ENCODE measurements at places on chromosomes 1 and 21.

- DNase-seq: no peak
Measured at GRCh38 chr1:213989002-213989855, 1.5 kb downstream of the PROX1 start.

- DNase-seq: peak; percentile 13
Measured at GRCh38 chr1:172338295-172338735, 82.2 kb upstream of the C1orf105 start.

- no peak for DNase-seq
Measured at GRCh38 chr1:211902624-211903291, 72.2 kb upstream of the LPGAT1 start.

- no peak for DNase-seq
Measured at GRCh38 chr1:235450433-235450832, 53.8 kb downstream of the B3GALNT2 start.

DNA sequence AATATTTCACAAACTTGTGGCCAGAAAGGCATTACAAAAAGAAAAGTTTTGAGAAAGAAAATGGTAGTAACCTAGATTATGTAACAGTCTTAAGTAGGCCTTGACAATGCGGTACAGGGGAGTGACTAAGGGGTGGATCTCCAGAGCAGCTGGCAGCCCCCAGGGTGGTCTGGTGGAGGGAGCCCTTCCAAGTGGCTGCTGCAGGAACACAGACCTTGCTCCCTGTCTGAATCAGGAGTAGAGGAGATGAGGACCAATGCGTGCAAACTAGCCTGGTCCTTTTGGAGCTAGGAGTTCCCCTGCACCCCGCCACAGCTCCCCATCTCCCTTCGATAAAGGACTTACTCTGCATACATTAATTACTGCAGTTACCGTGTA is 189.0 kb downstream of the NFIA start:
- no peak for DNase-seq

DNA sequence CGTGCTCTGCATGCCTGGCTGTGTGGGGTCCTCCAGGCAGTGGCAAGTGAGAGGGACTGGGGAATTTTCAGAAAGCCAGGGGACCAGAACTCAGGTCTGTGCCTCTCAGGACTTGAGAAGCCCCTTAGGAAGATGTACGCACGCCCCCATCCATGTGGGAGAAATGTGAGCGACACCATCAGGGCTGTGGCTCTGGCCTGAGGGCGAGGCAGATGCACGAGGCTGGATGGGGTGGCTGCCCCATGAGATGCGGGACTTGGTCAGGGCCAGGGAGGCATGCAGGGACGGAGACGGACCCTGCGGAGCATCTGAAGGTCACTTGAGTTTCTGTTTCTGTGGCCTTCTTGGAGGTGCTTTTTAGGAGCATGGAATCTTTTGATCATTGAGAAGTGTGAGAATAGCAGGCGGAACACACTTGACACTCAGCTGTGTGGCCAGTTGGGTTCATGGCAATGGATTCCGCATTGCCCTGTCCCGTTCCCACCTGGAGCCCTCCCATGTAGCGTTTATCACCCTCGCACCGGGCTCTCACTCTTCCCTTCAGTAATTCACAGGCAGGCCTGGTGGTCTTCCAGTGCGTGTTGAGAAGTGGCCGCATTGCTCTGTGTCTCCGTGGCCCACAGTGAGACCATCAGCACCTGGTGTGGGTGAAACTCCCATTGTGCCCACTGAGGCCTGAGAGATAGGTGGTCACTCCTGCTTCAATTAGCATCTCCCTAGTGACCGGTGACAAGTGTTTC is 30.7 kb upstream of the ACTRT2 start:
- no peak for DNase-seq

DNA sequence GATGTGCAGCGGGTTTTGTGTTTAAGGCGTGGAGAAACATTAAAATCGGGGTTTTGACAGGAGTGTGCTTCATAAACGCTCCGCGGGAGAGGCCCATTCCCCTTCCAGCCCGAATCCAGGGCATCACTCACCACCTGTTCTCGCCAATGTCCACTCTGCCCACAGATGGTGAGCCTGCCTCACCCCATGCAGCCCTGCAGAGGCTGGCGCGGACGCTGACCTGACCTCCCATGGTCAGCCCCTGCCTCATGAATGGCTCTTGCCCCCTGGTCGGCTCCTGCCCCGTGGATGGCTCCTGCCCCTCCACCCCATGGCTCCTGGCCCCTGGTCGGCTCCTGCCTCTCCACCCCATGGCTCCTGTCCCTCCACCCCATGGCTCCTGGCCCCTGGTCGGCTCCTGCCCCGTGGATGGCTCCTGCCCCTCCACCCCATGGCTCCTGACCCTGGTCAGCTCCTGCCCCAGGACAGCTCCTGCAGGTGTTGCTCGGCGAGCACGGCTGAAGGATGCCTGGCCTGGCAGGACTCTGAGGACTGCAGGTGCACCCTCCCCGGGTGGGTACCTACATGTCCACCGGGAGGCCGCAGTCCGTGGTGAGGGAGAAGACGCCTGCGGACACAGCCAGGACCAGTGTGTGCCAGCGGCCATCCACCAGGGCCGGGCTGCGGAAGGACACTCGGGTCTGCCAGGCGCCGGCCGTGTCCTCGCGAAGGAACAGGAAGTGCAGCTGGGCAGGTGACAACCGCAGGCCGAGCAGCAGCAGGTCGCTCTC is 6.7 kb downstream of the KRTAP10-1 start:
- DNase-seq: no peak

GRCh38 chr1:205741681-205742080 is 8.3 kb downstream of the NUCKS1 start:
- no peak for DNase-seq

GRCh38 chr21:16322454-16322853 is 592.7 kb downstream of the USP25 start:
- DNase-seq: no peak

DNA sequence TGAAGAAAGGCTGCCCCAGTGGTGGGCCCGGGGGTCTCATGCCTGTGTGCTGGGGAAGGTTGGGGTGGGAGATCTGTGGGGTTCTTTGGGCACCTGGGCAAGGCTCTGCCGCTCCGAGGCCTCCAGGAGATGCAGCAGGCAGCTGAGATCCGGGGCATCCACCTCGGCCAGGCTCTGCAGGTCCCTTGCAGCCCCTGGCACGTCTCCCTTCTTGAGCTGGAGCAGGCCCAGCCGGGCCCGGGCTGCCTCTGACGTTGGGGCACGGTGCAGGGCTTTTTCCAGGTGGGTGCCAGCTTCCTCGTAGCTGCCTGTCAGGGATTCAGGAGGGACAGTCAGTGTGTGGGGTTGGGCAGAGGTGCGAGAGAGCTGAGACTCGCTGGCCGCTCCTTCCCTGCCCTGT is 11.4 kb upstream of the MMEL1 start:
- no peak for DNase-seq

DNA sequence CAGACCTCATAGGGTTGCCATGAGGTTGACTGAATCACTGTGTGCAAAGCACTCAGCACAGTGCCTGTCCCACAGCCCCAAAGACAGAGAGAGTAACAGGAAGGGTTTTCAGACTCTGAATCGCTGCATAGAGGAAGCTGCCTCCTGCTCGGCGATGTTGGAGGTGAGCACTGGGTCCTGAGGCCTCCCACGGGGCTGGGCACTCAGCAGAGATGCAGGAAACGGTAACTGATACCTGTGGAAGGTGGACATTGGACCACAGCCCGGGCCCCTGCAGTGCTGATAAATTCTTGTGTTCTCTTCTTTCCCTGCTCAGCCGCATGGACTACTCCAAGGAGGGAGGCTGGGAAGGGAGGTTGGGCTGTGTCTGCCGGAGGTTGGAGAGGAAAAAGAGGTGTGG is 389.7 kb downstream of the PTPRU start:
- no peak for DNase-seq

GRCh38 chr1:109490934-109491302 is 3.0 kb upstream of the CYB561D1 start:
- no peak for DNase-seq

DNA sequence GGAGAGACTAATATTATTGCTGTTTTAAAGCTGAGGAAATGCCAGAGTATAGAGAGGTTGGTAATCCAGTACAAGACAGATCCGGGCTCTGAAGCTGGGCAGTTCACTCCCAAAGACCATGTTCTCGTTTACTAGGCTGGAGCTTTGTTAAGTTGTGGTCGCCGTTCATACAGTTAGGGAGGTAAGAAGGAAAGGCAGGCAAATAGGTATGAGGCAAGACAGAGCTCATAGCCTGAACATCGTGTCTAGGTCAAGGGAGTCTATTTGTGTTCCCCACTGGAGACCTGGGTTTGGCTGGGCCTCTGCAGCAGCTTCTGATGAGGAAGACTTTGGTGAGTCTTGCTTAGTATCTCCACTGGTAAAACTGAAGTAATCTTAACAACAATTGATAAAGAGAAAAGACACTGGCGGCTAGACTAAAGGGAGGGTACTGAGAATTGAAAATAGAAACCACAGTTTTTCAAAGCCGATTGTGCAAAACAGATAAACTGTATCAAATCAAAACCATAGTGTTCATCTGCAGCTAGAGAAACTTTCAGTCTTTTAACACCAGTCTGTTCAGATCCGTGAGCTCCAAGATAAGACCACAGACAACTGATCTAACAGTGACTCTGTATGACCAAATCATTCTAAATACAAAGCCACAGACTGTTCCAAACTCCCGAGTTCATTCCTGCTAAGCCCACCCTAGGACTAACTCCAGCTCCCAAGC is 217.0 kb upstream of the FAM78B start:
- DNase-seq: no peak

- DNase-seq: no peak
Measured at GRCh38 chr1:167152192-167152876, 58.5 kb downstream of the STYXL2 start.

- peak; percentile 29 for DNase-seq
Measured at GRCh38 chr1:210250998-210251679, 18.5 kb downstream of the SERTAD4 start.

- no peak for DNase-seq
Measured at GRCh38 chr1:206963740-206964139, 6.5 kb downstream of the FCAMR start.

DNA sequence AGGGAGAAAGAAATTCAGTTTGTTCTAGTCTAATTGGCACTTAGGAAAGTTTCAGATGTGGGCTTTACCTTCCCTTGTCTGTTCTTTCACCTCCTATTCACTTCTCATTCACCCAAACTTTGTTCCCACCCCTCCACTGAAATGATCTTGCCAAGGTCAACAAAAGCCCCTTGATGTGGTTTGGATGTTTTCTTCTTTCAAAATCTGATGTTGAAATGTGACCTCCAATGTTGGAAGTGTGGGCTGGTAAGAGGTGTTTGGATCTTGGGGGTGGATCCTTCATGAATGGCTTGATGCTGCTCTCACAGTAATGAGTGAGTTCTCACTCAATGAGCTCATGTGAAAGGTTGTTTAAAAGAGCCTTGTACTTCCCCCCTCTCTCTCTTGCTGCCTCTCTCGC is 379.3 kb downstream of the HHIPL2 start:
- no peak for DNase-seq

GRCh38 chr1:54774820-54775498 is 10.6 kb upstream of the PARS2 start:
- DNase-seq: no peak

DNA sequence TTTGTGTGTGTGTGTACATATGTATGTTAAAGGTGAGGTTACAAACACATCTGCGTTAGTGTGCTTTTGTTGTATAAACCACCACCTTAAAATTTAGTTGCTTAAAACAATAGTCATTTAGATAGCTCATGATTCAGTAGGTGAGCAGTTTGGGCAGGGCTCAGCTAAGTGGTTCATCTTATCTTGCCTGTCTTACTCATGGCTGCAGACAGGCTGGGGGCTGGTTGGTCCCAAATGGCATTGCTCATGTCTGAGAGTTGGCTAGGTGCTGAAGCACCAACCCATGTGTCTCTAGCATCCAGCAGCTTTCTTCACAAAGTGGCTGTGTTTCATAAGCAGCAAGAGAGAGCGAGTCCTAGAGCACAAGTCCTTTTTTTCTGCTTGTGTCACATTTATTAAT is 91.4 kb downstream of the MACF1 start:
- no peak for DNase-seq

DNA sequence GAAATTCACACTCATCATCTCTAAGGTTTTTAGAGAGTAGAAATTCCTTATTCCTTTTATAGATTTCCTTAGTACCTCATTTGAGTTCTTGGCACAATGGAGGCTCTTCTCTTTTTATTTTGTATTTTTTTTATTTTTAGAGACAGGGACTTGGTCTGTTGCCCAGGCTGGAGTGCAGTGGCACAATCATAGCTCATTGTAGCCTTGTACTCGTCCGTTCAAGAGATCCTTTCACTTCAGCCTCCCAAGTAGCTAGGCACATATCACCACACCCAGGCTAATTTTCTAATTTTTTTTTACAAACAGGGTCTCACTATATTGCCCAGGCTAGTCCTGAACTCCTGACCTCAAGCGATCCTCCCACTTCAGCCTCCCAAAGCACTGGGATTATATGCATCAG is 29.6 kb downstream of the RGL1 start:
- no peak for DNase-seq

- no peak for DNase-seq
Measured at GRCh38 chr1:22340873-22341272, 110.8 kb upstream of the ZBTB40 start.

DNA sequence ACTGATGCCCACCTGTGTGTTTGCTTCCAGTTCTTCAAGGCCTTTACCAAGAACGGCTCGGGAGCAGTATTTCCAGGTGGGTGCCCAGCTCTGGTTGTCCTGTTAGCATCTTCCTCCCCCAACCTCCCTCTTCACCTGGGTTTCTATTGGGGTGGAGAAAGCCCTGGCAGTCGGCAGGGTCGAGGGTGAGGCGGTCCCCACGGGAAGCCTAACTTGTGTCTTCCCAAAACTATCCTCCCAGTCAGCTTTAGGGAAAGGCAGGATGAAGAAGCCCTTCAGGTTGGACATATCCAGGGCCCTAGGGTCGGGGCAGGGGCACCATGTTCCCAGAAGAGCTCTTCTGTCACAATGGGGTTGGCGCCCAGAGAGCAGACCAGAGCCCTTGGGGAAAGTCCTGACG is 20.6 kb downstream of the QSOX1 start:
- no peak for DNase-seq

DNA sequence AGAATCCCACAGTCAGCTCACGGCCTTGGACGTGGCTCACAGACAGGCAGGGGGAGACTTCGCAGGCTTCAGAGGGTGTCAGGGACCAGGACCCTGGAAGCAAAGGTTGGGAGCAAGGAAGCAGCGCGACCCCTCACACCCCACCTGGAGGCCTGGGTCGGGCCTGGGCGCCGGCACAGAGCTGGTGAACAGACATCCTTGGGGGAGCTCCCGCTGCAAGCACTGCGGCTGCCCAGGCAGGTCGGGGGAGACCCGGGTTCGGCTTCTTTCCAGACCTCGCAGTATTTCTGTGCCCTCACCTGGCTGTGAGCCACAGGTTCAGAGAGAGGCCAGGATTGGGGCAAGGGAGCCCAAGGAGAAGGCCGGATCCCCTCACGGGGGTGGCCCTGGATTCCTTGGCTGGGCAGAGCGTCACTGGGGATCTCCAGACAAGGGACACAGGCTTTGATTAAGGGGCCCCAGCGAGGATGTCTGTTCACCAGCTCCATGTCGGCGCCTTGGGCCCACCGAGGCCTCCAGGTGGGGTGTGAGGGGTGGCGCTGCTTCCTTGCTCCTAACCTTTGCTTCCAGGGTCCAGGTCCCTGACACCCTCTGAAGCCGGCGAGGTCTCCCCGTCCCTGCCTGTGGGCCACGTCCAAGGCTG is 37.9 kb upstream of the TSPEAR start:
- DNase-seq: no peak
